ENCODE measurements at places on chromosomes 7 and 10.
A peak's percentile ranks its signal among the peaks of the same experiment; 100 is the strongest.

DNA sequence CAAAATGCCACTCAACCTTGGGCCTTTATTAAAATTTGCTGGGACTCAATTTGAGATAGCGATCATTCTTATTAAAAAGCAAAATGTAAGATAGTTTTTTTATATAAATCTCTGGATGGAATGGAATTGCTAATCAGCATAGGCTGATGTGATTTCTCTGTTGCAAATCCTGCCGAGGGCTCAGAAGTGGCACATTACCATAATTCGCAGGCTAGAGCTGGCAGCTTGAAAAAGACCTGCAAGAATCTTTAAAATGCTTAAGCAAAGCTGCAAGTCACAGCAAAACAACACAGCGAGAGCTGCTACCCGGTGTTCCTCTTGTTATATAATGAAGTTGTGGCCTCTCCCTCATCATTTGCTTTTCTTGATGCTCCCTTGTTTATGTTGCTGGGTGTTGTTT, 448.1 kb downstream of the GATA3 start:
- no peak for DNase-seq

GRCh38 chr10:58465629-58466028, 47.0 kb upstream of the BICC1 start:
- no peak for DNase-seq

DNA sequence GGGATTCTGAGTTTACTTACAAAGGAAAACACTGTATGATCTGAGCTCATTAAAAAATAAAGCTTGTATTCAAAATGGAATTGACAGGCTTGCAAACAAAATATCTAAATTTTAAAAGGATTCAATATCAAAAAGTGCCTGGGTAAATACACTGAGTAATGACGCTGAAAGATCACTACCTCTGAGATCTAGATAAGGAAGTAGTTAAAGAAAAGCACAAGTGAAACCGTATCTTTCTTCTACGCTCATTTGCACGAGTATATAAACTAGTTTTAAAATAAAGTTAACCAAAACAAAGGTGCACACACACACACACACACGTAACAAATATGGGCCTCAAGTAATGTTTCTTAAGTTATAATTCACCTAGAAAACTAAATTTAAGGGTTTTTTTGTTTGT, 93.4 kb downstream of the SNX13 start:
- DNase-seq: peak; percentile 44

- DNase-seq: no peak
Measured at GRCh38 chr7:32241636-32242035, 171.4 kb upstream of the PDE1C start.

DNA sequence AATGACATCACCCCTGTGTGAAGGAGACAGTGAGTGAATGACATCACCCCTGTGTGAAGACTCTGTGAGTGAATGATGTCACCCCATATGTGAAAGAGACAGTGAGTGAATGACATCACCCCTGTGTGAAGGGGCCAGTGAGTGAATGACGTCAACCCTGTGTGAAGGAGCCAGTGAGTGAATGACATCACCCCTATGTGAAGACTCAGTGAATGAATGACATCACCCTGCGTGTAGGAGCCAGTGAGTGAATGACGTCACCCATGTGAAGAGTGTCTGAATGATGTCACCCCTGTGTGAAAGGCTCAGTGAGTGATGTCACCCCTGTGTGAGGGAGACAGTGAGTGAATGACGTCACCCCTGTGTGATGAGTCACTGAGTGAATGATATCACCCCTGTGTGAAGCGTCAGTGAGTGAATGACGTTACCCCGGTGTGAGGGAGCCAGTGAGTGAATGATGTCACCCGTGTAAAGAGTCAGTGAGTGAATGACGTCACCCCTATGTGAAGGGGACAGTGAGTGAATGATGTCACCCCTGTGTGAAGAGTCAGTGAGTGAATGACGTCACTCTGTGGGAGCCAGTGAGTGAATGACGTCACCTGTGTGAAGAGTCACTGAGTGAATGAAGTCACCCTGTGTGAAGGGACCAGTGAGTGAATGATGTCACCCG, 478.1 kb downstream of the PTPRN2 start:
- DNase-seq: no peak

- no peak for DNase-seq
Measured at GRCh38 chr10:16643502-16643901, 121.8 kb upstream of the C1QL3 start.

DNA sequence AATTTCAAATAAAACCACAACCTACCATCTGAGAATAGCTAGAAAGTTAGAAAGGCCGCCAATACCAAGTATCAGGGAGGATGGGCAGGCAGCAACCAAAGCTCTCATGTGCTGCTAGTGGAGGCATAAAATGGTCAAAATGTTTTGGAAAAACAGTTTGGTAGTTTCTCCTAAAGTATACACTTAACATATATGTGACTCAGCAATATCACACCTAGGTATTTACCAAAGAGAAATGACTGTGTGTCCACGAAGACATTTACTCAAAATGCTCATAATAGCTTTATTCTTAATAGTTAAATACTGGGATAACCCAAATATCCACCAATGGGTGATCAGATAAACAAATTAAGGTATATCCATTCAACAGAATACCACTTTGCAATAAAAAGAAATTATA, 14.3 kb downstream of the RHEB start:
- DNase-seq: no peak

- no peak for DNase-seq
Measured at GRCh38 chr7:134709197-134709596, 62.5 kb downstream of the BPGM start.

- no peak for DNase-seq
Measured at GRCh38 chr7:128661446-128661845, 10.6 kb upstream of the GARIN1A start.

DNA sequence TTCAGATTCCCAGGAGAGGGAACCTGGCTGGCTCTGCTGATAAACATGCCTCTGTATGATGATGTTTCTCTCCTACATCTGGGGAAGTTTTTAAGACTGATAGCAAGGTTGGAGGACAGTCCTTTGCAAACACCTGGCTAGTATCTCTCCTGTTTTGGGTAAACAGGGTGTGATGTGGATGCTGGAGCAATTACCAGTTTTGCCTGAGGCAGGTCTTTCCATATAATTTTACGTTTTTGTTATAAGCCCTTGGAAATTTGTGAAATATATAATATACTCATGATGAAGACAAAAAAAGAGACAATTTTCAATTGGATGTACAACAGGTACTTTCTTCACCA, 138.6 kb downstream of the ADAM22 start:
- DNase-seq: no peak

DNA sequence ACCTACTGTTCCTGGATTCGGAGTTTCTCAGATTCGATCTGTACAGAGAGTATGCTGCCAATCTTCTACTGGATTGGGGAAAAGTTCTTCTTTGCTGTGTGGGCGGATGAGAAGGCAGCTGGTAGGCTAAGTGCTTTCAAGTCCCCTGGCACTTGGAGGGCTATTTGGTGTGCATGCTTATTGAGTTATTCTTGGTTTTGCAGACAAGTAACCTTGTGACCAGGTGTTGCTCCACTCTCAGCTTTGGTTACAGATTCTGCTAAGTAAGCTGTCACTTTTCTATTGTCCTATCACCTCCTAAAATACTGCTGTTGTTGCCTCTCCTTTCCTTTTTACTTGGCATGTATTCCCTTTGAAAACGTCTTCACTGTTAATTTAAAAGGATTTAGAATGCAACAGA, 1375.1 kb upstream of the LRRTM3 start:
- DNase-seq: no peak

Measured in LoVo (cell line).